Gastrocnemius medialis (tissue), 4 donors: ENCODE measurements at places on chromosomes 4 and X.

DNA sequence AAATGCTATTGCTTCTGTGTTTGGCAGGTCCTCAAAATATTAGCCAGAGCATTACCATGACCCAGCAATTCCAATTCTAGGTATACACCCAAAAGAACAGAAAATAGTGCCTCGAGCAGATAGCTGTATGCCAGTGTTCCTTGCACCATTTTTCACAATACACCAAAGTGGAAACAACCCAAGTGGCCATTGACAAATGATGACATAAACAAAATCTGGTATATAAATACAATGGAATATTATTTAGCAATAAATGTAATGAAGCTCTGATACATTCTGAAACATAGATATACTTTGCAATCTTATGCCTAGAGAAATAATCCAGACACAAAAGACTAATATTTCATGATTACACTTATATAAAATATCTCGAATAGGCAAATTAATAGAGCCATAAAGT lies 451.8 kb upstream of the PCDH7 start:
- DNase-seq: no peak

DNA sequence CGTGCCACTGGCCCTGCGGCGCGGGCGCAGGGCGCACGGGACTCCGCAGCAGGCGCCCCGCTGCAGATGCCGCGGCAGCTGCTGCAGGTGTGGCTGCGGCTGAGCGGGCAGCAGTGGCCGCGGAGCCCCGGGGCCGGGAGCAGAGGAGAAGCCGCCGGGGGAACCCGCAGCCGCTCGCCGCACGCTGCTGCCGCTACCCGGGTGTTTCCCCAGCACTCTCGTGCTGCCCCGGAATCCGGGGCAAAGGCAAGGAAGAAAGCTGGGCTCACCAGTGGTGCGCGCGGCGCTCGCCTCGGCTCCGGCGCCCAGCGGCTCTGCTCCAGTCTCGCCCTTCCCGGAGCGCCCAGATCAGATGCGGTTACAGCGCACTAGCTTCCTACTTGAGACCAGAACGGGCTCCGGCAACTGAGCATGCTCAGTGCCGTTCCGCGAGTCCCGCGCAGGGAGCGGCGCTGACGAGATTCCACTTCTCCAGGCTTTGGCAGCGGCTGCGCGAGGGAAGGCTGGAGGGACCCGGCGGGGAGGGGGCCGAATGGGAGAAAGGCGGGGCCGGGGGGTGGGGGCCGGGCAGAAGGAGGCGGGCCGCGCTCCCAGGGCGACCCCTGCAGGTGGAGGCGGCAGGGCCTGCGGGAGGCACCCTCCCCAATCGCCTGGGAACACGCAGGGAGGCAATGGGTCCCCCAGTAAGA lies at the start of gene APBB2:
TSS of gene APBB2 (minus strand) at position 407 of the 689 bp plus-strand sequence. CDS start 181,288 bp downstream, outside the sequence.
- peak; percentile 91 for DNase-seq

DNA sequence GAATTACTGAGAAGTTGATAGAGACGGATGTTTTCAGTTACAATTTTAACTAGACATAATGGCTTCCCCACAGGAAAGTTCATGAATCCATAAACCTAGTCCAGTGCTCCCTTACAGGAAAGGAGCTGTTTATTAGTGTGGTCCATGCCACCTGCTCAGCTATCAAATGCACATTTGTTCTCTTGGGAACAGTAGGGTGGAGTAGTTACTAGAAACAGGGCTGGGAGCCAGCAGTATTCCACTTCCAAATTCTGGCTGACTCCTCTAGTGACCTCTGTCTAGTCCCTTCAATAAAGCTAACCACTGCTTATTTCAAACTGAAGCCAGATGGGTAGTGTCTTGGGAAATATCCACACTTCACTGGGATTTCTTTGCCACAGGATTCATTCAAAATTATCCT lies 88.4 kb upstream of the TLL1 start:
- DNase-seq: peak; percentile 14

DNA sequence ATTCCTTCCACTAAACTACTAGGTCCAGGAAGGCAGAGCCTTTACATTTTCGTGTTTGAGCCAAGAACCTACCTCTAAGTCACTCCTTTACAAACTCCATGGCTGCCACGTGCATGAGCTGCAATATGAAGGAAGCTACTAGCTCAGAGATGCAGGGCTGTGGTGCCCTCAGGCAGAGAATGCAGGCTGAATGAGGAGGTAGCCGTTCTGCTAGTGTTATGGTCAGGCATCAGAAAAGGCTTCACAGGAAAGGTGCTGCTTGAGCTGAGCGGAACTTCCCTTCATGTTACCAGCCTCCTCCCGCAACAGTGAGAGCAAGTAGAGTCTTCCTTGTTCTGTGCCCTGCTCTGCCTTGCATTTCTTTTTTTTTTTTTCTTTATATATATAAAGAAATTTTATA lies 148.3 kb upstream of the PACRGL start:
- no peak for DNase-seq

GRCh38 chr4:140152751-140153418 lies 1.1 kb downstream of the MAML3 start:
- DNase-seq: peak; percentile 28

GRCh38 chrX:110301194-110301593 lies 16.7 kb downstream of the AMMECR1 start:
- no peak for DNase-seq

GRCh38 chr4:145481942-145482208 lies 222 bp downstream of the SMAD1 start:
- no peak for DNase-seq

- no peak for DNase-seq
Observed at GRCh38 chr4:146051728-146052391, 113.2 kb upstream of the ZNF827 start.

- DNase-seq: no peak
Observed at GRCh38 chrX:121456315-121456714, 408.9 kb downstream of the GLUD2 start.

DNA sequence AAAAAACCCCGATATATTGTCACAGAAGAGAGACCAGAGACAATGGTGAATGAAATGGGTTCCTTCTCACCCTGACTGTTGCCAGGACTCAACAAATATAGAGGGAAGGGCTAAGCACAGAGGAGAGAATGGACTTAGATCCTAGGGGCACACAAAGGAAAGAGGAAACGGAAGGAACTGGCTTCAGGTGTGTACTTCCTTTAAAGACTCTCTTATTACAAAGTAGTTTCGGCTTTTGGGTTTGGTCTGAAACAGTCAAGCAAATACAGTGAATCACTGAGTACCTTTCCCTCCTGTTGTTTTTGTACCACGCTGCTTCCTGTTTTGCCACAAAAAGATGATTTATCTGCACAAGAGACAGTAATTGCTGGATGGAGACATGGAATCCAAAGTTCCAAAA lies 46.1 kb upstream of the S100G start:
- DNase-seq: no peak

DNA sequence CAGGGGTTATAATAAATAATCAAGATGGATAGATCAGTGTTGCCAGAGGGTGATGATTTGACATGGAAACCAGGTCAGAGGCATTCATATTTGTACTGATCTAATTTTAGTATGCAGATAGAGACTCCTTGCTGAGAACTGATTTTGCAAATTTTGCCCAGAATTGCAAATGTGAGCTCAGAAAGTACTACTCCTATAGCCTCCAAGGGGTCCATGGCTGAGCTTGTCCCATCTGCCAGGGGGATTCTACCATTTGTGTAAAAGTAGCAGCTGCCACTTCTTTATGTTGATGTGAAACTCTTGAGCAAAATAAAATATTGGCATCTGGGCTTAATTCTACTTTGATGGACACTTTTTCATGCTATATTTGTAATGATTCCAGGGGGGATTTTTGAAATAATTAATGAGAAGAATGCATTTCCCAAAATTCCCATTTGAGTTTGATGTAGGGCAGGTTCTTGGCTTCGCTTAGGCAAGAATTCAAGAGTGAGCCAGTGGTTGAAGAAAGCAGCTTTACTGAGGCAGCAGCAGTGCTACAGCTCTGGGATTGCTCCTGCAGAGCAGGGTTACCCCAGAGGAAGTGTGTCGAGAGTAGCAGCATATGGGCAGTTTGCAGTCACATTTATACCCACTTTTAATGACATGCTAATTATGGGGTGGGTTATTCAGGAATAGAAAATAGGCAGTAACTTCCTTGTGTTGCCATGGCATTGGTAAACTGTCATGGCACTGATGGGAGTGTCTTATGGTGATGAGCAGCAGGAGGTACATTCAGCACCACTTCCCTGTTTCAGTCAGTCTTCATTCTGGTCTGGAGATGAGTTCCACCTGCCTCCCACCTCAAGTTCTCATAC lies 38.7 kb upstream of the DCLK2 start:
- DNase-seq: no peak

- DNase-seq: no peak
Observed at GRCh38 chr4:138305050-138305449, 62.9 kb upstream of the SLC7A11 start.

DNA sequence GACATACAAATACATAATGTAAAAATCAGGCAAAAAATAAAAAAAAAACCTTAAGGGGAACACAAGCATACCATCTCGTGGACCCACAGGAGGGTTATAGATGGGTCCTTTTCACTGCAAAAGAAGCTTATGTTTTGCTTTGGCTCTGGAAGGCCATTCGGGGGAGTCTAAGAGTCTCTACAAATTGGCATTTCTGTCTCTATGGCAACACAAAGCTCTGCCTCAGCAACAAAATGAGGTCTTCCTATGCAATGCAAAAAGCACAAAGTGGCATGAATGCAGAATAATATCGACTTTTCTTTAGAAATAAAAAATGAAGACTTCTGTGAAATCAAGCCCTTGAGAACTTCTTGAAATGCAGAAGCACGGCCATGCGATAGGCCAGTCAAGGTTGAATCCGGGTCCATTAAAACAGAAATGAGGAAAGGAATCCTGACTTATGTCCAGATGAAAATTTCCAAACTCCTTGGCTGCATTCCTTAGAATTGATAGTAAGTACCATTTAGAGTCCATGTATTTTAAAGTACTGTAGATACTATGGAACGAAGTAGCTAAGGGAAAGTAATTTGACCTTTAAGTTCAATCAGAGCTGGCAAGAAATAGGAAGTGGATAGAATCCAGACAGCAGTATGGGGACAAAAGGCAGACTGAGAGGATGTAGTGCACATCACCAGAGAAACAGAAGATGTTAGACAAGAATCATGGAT lies 63.7 kb upstream of the PDLIM3 start:
- DNase-seq: no peak

DNA sequence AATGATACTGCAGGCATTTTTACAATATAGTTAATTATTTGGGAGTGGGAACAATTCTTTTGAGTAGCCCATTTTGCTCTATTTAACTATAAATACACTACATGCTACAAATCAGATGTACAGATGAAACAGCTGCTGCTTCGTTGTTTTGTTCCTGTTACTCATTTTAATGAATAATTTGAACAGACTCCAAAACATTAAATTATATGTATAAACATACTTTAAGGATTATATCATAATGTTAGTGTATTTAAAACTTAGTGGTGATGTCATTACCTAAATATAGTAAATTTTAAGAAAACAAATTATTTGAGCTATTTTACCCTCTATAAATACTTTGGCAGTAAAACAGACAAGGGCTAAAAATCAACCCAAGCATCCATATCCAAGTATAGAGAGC lies 60.7 kb downstream of the GAB1 start:
- no peak for DNase-seq

DNA sequence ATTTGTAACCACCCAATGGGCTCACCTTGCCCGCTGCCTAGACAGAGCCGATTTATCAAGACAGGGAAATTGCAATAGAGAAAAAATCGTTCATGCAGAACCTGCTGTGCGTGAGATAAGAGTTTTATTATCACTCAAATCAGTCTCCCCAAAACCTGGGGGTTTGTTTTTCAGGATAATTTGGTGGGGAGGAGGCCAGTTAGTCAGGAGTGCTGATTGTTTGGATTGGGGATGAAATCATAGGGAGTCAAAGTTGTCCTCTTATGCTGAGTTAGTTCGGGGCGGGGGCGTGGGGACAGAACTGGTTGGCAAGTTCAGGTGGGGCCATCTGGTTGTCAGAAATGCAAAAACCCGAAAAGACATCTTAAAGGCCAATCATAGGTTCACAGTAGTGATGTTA lies 203.0 kb downstream of the MAB21L2 start:
- DNase-seq: no peak

DNA sequence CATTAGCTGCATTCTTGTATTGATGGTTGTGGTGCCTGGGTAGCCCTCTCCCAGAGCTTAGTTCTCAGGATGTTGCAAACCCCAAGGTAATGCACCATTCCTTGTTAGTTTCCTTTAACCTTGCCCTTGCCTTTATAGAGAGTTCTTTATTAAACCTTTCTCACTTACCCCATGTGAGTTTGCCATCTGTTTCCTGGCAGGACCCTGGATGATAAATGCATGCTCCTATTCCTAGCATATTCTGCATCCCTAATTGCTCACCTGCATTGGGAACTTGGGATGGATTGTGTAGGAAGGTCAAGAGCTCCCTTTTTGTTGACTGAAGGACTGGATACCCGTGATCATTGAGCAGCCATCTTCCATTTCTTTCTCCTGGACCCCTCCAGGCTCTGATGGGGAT lies 59.9 kb upstream of the AP1S2 start:
- no peak for DNase-seq

DNA sequence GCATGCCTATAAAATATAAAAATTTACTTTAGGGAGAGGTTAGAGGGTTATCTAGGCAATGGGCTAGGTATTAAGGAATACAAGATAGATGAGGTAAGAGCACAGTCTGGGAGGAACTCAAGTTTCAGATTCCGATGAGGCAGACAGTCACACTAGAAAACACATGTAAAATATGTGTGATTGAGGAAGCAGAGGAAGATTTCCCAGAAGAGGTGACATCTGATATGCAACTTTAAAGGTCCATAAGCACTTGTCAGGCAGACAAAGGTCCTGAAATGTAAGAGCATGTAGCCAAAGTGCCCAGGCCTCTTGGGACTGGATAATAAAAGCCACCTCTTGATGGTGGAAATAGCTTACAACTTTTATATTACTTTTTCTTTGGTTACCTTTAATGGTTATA lies 81.1 kb upstream of the AADAT start:
- no peak for DNase-seq

GRCh38 chr4:48224606-48225005 lies 45.0 kb downstream of the TEC start:
- DNase-seq: no peak

DNA sequence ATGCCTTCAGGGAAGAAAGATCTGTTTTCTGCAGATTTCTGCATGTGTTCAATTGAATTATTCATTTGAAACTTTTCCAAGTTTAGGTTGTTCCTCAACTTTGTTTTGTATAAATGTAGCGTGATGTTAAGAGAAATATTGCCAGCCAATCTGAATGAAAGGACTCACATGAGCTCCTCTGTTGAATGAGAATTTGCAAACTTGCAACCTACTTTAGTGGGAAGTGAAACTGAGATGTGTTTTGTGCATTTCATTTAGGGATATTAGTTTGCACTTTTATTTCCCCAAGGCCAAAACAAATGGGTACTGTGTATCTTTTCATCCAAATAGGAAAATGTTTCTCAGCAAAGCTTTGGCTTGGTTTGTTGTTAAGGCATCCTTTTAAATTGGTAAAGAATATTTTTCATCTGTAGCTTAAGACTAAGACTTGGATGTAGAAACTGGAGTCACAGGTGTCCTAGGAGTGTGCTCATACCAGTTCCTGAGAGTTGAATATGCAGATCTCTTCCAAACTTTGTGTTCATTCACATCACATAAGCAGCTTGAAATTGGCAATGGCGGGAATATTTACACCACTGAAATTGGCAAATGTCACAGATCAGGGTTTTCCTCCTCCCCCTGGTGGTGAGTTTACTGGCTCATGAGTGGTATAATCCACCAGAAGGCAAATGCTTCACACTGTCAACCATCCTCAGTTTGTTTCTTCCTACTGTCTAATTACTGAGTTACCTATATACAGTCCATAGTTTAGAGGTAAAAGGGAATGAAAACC lies 193.6 kb upstream of the BANK1 start:
- DNase-seq: no peak

- DNase-seq: no peak
Observed at GRCh38 chr4:141078871-141079270, 54.4 kb downstream of the RNF150 start.
